WERI-Rb-1 (cell line): ENCODE measurements at places on chromosomes 1 and 21.

- no peak for DNase-seq
Observed at GRCh38 chr21:24197132-24197643, 1410.1 kb downstream of the MRPL39 start.

- DNase-seq: no peak
Observed at GRCh38 chr21:42621166-42621818, 32.1 kb upstream of the PDE9A start.

DNA sequence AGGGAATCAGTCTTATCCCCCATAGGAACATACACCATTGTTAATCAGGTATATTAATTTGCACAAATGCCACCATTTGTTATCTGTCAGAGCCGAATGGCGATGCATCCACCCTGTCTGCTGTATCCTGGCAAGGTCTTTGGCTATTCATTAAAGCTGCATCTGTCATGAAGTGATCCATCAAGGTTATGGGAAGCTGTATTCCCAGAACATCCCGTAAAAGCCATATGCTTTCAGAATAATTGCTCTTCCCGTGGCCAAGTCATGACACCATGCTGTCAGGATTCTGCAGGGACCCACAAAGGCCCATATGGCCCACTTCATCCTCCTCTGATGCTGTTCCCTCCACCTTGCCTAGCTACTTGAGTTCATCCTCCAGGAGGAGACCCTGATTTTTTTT, 103.9 kb downstream of the RAVER2 start:
- DNase-seq: no peak

GRCh38 chr1:51551081-51551480, 32.0 kb upstream of the EPS15 start:
- no peak for DNase-seq

DNA sequence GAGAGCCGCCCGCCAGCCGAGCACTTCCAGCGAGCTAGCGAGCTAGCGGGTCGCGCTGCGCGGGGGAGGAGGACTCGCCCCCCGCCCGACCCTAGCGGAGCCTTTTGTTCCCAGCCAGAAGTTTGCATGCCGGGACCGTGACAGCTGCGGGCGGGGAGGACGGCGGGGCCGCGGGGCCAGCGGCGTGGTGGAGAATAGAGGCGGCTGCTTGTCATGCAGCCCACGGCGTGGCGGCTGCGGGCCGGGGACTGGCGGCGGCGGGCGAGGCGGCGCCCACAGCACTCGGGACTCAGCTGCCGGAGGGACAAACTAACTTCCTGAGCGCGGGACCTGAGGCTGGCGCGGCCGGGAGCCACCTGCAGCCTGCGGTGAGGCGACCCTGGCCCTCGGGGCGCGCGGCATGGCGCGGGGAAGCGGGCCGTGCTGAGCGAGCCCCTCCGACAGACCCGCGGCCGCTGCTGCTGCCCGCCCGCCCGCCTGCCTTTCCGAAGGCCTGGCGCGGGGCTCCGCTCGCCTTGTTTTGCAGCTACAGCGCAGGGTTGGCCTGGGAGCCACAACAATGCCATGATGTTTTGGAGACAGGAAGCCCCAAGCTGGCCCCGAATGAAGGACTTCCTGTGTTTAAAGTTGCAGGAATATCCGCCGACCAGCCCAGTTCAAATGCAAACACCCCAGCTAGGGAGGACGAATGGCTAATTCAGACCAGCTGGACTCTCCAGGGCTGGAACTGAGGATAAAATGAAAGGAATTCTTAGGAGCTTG, 82.2 kb upstream of the BMP8A start:
- no peak for DNase-seq

- DNase-seq: no peak
Observed at GRCh38 chr1:39645411-39646043, 6.1 kb upstream of the HEYL start.

DNA sequence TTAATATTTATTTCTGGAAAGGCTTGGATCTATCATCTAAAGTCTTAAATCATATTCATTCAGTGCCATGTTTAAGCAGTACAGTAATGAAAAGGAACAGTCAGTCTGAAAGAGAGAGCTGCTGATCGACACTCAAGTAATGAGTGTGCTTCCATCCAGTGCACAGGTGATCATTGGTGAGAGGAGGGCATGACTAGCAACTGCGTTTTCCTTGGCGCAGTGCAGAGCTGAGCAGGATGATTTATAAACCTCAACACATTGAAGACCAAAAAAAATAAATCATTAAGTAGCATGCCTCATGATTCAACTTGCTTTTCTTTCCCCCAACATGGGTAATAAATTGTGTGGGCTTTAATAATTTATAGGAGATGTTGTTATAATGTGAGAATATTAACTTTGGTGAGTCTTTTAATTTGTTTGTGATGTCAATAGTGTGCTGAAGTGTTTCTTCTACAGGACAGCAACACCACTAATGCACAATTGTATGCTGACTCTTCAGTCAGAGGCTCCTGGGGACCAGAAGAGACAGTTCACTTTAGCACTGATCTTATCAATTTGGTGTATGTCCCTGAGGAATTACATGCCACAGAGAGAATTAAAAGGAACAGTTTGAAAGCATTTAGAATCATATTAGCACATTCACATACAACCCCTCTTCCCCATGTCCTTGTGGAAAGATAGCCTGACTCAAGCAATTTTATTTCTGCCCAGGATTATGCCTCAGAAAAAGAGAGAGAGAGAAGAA, 199.7 kb upstream of the ADGRL2 start:
- DNase-seq: no peak

- DNase-seq: no peak
Observed at GRCh38 chr1:226672339-226672762, 66.7 kb downstream of the ITPKB start.

- DNase-seq: no peak
Observed at GRCh38 chr1:67216401-67216800, 50.1 kb downstream of the IL23R start.
